Ureter (tissue), 1 donor: ENCODE measurements at places on chromosomes 2 and 18. TPM values are rescaled to one million over a fixed set of nuclear protein-coding genes. Genes with fewer than 3 reads are reported as not detected.

DNA sequence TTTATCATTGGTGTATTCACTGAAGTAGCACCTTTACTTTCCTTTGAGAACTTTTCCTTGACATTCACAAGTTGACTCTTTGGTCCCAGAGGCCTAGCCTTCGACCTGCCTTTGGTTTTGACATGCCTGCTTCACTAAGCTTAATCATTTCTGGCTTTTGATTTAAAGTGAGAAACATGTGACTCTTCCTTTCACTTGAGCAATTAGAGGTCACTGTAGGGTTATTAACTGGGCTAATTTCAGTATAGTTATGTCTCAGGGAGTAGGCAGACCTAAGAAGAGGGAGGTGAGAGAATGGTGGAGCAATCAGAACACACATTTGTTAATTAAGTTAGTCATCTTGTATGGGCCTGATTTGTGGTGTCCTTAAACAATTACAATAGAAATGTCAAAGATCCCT lies 1040.7 kb upstream of the SLC39A10 start:
- no peak for DNase-seq

DNA sequence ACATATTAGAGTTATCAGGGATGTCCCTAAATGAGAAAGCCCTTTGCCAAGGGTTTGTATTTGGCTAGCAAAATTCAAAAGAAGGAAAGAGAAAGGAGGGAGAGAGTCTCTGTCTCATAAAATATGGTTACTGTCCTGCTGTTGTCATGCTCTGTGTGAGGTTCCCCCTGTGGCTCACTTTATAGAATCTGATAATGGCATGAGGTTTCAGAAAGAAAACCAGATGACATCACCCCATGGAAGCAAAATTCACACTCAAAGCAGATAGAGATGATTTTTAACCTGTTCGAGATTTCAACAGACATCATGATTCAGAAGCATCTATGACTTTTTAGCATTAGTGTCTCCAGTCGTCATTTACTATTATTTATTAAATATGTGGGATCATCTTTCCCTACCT lies 165.0 kb upstream of the SESTD1 start:
- DNase-seq: no peak

DNA sequence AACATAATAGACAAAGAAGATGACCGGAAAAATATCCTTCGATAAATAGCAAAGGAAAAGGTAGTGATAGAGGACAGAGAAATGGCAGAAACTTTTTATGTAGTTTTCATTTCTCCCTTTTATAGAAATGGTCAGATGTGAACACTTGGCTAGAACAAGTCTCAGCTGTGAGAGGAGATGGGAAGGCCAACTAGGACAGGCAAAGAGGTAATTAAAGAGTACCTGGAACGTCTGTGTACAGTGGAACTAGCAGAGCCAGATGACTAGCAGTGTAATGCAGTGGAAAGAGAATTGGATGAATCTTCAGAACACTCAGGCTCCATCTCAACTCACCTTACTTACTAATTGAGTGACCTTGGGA lies 69.2 kb downstream of the NABP1 start:
- DNase-seq: no peak

GRCh38 chr18:25307192-25307591 lies 44.8 kb downstream of the ZNF521 start:
- DNase-seq: no peak

GCG gene
- not detected for total RNA-seq

SIX3 gene
- total RNA-seq: not detected

FSIP2 gene
- total RNA-seq: 5.8 TPM

APCDD1 gene
- 98.4 TPM for total RNA-seq
